ENCODE measurements at places on chromosomes 6 and 20.

DNA sequence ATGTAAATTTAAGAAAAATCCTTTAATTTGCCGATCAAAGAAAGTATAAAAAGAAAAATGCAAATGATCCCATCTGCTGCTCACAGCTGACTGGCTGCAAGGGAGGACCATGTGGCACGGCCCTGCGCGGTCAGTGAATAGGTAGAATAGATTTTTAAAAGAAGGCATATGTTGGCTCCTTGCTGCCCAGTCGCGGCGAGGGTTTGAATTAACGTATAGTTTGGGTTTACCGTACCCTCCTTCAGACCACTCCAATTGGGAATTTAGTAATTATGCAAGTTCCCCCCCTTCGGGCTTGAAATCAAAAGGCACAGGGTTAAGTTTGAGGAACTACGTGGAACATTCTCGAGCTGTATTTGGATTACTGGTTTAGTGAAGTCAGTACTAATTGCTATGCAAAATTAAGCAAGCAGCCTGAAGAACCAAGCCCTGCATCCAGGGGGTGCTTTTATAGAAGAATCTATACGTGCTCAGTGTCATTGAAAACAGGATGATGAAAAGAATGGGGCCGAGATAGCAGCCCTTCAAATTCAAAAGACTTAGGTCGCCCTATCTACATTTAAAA, 1.1 kb upstream of the BEND3 start:
- DNase-seq, result peak; percentile 49

GRCh38 chr20:33696448-33696847, 10.3 kb upstream of the E2F1 start:
- no peak for DNase-seq

DNA sequence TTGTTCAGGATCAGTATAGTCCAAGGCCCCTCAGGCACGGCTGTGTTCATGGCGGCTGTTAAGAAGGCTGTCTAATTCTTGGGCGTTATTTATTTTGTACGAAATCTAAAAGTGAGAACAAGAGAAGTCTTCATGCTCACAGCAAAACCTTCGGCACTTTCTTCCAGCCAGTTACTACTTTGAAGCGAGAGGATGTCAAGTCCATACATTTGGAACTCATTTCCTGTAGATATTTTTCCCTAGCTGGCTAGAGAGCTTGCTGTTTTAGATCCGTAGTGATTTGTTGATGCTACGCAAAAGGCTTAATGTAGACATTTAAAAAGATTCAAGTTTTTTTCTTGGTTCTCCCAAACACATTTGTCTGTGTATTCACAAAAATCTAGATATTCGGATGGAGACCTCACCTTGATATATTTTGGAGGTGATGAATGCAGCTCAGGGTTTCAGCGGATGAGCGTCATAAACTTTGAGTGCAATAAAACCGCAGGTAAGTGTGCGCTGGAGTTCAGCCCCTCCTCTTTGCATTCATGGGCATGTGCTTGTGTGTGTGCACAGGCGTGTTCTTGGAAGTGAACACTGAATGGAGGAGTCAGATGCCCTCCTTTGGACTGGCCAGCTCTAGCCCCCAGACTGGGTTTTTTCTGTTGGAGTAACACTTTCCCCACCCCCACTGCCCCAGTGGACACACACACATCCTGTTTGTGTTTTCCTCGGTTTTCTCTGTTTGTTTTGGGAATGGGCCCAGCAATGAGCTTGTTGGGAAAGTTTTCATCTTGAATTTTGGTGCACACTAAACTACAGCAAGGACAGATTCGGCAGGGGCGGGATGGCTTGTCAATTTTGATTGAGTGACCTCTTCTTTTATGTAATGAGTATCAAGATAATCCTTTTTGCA, 65.4 kb downstream of the IGF2R start:
- DNase-seq, result no peak

GRCh38 chr6:56804996-56805395, 149.9 kb upstream of the BEND6 start:
- DNase-seq, result no peak

DNA sequence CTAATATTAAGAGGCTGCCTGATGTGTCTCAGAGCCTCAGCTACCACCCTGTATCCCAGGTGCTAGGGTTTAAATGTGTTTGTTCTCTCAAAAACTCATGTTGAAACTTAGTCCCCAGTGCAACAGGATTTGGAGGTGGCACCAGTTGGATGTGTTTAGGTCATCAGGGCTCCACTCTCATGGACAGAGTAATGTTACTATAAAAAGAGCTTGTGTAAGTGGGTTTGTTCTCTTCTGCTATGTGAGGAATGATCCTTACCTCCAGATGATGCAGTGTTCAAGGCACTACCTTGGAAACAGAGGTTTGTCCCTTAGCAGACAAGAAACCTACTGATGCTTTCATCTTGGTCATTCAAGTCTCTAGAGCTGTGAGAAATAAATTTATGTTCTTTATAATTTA, 164.9 kb upstream of the EPHA7 start:
- DNase-seq, result no peak

DNA sequence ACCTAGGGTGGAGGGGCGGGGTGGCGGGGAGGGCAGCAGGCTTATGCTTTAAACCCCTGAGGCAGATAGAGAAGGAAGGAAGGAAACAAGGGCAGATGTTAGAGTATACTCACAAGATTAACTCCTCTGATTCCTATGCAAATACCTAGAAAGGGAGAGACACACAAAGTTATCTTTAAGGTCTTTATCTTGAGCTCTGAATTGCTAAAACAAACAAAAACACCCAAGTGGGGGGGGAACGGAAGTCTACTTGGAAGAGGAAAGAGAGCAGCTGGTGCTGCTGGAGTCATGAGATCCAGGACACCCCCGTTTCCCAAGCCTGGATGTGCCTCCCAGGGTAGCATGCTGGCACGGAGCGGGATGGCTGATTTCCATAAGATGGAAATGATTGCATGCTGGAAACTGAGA, 43.4 kb downstream of the PLAGL1 start:
- no peak for DNase-seq

- DNase-seq, result no peak
Observed at GRCh38 chr6:154441995-154442310, 68.5 kb downstream of the CNKSR3 start.

DNA sequence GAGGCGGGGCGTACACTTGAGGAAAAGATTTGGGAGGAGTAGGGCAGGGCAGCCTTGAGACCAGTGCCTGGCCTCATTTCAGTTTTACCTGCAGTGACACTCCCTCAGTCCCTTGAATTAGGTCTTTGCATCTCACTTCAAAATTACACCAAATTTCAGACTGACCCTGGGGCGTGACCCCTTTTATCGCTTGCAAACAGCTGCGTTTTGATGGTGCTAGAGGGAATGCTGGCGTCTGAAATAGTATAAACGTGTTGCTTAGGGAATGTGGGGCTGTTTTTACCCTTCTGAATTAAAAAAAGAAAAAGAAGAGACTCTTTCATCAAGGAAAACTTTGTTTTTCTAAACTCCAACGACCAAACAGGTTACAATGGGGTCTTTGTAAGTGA, 21.0 kb downstream of the COL9A1 start:
- DNase-seq, result no peak

GRCh38 chr6:6918216-6918983, 189.4 kb upstream of the RREB1 start:
- no peak for DNase-seq

DNA sequence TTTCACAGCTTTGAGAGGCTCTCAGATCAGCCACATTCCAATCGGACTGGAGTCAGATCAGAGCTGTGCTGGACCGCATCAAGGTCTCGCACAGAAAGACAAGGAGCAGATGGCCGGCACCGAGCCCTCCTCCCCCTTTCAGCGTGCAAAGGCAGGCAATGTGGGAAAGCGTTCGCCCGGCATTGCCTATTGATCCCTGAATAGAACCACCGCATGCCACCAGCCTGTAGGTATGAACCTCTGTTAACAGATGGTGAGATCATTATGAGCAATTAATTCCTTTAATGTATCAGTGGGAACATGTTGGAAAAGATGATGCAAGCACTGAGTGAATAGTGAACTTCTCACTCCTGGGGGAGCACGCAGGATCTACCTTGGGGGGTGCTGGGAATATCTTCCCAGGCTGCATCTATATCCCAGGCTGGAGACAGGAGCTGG, 117.5 kb upstream of the ID4 start:
- no peak for DNase-seq

DNA sequence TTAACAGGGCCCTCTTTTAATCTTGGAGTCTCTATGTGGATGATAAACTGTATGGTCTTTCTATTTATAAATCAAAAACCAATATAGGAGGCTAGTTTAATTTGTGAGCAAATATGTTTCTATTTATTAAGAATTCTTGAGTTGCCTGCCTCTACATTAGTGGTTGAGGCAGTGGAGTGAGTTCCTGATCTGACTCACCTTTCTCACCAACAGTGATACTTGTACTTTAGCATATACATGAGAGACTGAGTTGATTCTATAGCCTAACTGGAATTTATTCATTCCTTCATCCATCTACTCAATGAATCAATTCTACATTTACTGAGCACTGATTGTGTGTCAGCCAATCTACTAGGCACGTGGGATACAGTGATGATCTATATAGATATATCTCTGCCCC, 126.9 kb downstream of the TRMT11 start:
- no peak for DNase-seq

DNA sequence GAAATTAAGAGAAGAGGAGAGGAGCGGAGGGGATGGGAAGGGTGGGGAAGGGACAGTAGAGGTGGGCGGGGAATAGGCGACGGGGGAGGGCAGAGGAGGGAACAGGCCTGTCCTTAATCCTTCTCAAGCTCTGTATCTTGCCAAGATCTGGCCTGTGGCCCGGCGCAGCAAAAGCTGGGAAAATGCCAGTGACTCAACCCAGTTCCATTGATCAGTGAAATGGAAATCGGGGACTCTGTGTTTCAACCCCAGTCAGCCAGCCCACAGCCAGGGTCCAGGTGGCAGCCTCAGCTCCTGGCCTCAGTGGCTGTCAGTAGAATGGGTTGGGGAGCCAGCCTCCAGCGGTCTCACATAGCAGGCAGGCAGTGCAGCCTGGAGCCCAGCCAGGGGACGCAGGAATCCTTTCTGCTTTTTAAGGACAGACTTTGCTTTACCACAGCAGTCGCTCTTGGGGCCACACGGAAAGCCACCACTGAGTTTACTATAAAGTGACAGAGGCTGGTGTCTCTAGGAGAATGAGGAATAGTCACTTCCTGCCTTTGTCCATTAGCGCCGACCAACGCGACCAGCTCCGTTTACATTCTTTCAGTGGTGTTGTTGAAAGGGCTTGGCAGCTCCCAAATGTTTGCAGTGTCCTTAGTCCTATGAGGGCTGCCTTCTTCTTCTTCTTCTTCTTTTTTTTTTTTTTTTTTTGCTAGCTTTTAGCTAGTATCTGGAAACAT, 128.0 kb downstream of the RIN2 start:
- peak; percentile 78 for DNase-seq

DNA sequence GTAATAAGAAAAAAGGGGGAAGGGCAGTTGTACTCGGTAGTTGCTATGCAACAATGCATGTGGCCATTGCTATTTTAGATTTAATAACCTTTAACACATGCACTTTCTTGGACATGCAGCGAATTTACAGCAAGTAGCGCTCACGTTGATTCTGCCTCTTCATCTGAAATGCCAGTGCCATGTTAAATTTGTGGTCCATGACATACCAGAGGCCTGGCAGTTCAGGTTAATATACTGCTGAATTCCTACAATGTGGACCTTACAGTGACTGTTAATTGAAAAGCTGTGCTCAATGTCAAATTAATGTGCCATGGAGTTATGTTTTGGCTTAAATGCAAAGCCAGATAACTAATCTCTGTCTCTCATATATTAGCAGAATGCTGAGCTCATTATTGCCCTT, 699.7 kb downstream of the DOK5 start:
- DNase-seq, result no peak

GRCh38 chr6:127484212-127484863, 25.1 kb upstream of the KIAA0408 start:
- DNase-seq, result no peak

GRCh38 chr6:11722220-11722619, 56.4 kb downstream of the ADTRP start:
- DNase-seq, result no peak

GRCh38 chr6:33168639-33169038, 23.6 kb downstream of the COL11A2 start:
- no peak for DNase-seq

- DNase-seq, result no peak
Observed at GRCh38 chr6:3517350-3517749, 60.5 kb upstream of the SLC22A23 start.

DNA sequence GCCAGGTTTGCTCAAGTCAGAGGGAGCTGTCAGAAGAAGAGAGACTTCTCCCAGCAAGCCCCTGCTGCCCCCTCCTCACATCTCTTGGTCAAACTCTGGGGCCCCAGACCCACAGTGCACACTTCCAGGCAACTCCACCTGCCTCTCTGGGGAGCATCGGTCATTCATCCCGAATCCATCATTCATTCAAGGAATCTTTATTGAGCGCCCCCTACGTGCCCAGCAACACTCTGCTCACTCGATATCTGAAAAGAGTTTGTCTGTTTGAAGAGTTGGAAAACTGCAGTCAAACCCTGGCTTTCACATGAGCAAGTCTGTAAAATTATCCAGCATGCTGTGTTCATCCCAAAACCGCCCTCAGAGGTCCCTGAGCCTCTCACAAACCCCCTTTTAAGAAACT, 66.2 kb downstream of the PRR18 start:
- no peak for DNase-seq

GRCh38 chr20:60063048-60063451, 104.8 kb downstream of the CDH26 start:
- no peak for DNase-seq

DNA sequence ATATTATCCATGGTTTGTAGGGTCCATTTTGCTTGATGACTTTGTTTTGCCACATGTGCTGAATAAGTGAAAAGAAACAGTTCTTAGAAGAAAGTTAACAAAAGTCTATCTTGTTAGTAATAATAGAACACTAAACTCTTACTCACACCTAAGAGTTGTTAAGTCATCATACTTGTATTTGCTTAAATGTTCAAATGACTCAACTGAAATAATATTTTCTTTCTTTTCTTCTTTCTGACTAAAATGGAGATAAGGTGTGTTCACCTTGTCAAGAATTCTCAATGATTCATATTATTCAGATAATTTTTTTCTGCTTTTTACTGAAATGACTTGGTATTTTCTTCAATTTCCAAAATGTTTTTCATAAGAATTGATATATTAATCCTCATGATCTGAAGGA, 327.2 kb downstream of the HTR1B start:
- DNase-seq, result no peak

- DNase-seq, result peak; percentile 43
Observed at GRCh38 chr6:146543940-146544615, 445 bp downstream of the RAB32 start.
